ENCODE measurements at places on chromosomes 2 and 18.

DNA sequence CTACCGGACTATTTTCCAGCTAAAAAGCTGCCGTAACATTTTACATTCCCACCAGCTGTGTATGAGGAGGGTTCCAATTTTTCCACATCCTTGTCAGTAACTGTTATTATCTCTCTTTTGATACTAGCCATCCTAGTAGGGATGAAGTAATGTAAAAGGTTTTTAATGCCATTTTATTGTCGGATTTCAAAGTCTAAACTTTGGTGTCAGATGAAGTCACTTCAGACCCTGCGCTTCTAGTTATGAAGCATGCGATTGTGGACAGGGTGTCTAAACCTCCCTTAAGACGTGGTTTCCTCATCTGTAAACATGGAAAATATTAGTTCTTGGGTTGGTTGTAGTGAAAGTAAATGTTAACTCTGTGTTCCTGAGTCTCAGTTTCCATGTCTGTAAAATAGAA is 4.7 kb downstream of the DGKD start:
- DNase-seq, result no peak

GRCh38 chr2:151575338-151575737 is 158.9 kb downstream of the NEB start:
- DNase-seq, result no peak

DNA sequence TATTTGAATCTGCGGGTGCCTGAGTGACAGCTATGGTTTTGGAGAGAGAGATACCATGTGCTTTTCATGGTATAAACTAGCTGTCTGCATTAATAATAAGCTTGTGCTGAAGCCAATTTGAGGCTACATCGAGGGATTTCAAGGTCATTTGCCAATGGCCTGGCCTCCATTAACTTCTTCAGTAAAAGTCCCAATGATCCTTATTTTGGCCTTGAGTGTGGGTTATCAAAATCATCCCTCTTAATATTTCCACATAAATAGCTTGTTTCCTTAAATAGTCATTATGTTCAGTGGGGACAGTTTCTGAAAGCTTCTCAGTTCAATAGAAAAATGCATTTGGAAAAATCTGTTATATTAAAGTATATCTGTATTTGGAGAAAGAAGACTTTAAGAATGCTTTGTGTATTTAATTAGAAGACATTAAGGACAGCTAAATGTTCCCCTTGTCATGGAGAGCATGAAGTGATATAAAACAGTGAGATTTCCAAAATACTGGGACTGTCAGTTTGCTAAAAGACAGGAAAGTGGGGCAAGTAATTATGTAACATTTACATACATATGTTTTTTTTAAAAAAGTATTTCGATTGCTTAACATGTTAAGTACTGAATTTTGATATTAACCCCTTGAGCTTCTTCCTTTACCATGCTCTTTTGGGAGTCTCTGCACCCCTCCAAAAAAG is 355.5 kb upstream of the ZEB2 start:
- DNase-seq, result no peak

DNA sequence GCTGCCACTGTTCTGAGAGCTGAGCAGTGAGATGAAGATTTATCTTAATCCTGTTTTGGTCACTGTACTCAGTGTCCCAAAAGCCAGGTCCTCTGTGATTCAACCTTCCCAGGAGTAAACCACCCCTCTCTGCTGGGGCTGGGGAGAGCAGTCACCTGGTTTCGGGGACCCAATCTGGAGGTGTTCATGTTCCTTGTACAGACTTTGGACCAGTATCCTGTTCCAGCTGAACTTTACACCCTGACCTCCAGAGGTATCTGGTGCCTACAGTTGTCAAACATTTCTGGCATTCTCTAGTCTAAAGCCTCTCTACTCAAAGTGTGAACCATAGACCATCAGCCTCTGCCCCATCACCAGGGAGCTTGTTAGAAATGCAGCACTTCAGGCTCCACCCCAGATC is 22.1 kb downstream of the CERS6 start:
- DNase-seq, result no peak

DNA sequence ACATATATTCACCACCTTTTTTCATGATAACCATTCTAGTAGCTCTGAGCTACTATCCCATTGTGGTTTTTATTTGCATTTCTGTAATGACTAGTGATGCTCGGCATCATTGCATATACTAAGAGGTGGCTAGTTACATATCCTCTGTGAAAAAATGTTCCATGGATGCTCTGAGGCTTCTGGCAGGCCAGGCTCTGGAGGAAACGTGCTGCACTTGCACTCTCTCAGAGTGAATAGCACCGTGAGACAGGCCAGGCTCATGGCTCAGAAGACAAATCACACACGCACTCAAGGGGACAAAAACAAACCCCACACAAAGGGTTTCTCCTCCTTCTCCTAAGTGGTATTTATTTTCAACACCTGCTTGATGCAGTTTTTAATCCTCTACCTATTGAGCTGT is 1085.3 kb upstream of the CNTNAP5 start:
- no peak for DNase-seq

GRCh38 chr18:41644466-41644865 is 310.6 kb upstream of the PIK3C3 start:
- DNase-seq, result no peak
